ENCODE measurements at places on chromosomes 4 and X.

DNA sequence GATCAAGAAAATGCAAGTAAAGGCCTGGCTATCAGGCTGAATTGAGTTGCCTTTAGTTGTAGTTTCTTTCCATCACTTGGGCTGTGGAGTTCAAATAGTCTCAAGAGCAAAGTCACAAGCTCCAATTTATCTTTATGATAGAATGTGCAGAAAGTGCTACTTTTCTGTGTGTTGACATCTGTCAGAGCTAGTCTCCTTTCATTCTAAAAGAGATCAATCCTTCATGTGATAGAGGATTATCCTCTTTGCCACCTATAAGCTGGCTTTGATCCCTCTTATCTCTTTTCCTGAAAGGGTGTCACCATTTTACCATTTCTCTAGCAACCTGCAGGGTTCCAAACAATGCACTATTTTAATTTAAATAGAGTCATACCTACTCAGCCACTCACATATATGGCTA, 224.9 kb downstream of the TEX13A start:
- DNase-seq: no peak

- no peak for DNase-seq
Observed at GRCh38 chr4:114273238-114273637, 293.8 kb upstream of the ARSJ start.

DNA sequence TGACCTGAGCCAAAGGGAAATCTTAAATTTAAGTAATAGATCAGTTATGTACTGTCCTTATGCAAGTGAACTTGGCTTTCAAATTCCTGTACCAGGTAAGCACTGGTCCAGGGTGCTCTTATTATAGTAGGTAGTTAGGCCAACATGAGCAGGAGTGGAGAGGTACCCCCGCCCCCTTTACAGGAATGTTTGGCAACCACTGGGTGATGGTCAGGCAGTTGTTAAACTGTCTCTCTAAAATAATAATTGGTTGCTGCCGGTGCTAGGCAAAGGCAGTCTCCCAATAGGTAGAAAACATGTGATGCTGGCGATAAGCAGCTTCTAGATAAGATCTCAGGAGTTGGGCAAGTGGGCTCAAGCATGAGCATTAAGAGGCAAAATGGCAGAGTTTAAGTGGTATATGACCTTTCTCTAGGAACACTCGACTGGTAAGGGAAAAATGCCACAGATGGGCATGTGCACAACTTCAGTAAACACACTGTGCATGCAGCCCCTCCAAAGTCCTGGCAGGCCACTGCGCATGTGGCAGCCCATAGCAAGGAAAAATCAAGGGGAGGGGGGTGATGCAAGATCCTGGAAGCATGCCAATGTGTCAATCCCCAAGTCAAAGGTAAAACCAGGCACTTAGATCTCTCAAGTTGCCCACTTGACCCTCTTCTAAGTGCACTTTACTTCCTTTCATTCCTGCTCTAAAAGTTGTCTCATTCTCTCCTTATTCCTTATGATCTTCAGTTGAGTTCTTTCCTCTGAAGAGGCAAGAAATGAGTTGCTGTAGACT, 1239.7 kb downstream of the C4orf33 start:
- no peak for DNase-seq

GRCh38 chr4:147418226-147418625, 62.7 kb upstream of the EDNRA start:
- DNase-seq: no peak

- no peak for DNase-seq
Observed at GRCh38 chr4:54837576-54838140, 179.9 kb downstream of the KIT start.
